ENCODE measurements at places on chromosomes 2 and 18.

DNA sequence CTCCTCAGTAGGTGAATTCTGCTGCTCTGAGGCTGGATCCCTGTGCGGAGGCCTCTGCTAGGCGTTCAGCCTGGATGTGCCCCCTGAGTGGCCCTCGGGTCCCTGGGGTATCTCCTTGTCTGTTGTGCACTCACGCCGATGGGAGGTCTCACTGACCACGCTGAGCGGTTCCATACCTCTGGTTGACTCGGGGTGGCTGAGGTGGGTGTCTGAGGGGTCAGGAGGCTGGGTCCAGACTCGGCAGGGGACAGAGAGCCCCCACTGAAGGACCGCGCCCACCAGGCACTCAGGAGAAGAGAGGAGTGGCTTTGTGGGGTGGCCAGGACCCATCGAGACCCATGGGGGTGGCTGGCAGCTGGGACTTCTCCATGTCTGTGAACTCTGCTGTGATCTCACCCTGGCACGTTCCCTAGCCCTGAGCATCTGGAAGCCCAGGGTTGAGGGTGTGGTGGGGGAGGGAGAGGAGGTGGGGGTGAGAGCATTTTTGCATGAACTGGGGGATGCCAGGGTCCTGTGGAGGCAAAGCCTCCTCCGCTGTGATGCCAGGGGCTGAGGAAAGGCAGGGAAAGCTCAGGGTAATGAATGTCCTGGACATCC is 53.7 kb downstream of the TWIST2 start:
- DNase-seq: no peak

GRCh38 chr2:121191191-121192170 is 93.5 kb downstream of the TFCP2L1 start:
- DNase-seq: no peak

- DNase-seq: peak; percentile 57
These were observed 324.9 kb downstream of the LPIN1 start for GRCh38 chr2:12071318-12071717.

GRCh38 chr2:95024960-95025405 is 525 bp upstream of the MAL start:
- DNase-seq: no peak

- DNase-seq: no peak
These were observed 1.8 kb downstream of the KIF5C start for GRCh38 chr2:148876595-148877402.

- DNase-seq: peak; percentile 76
These were observed 27.6 kb upstream of the CALCRL start for GRCh38 chr2:187475499-187476248.

DNA sequence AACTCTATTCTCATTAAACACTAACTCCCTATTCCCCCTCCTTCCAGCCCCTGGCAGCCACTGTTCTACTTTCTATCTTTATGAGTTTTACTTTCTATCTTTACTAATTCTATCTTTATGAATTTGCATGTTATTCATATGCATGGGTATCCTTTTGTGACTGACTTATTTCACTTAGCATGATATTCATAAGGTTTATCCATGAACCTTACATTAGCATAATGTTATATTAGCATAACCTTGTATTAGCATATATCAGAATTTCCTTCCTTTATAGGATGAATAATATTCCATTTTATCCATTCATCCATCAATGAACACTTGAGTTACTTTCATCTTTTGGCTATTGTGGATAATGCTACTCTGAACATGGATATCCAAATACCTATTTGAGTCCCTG is 41.8 kb downstream of the MSTN start:
- no peak for DNase-seq

DNA sequence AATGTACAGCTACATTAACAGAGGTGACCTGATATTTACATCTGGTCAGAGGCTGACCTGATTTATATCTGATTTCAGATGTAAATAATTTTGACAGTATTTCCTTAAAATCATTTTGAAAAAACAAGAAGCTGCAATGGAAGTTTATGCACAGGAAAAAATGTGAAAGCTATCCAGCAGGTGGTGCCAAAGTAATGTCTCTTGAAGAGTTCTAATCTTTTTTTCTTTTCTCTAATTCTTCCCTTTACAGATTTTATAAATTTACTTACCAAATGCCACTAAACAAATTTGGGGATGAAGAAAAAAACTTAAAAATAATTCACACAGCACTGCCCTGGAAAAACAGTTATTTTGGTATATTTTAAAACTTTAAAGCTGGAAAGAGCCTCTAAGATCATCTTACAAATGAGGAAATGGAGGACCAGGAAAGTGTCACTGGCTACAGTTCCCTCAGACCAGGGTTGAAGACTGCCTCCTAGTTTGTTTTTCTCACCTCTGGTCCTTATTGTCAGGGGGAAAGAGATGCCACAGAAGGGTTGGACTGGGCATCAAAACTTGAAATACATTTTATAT is 16.4 kb upstream of the FBLN7 start:
- DNase-seq: peak; percentile 55
